Right cardiac atrium (tissue), 5 donors: ENCODE measurements at places on chromosomes 13 and 19.

DNA sequence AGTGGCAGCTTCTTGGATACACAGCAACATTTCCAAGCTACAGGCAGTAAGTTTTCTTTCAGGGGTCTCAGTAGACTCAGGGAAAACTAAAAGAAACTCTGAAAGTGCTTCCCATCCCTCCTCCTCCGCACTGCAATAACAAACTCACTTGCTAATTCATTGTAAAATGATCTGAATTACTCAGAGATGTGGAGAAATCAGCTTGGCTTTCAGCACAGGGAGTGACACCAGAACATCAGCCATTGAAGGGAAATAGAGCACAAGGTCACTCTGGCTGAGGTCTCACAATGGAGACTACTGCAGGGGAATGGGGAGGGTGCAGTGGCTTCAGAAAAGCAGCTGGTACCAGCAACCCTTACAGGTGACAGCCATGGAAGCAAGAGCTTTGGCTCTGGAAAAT is 137.3 kb upstream of the SERP2 start:
- DNase-seq: no peak

DNA sequence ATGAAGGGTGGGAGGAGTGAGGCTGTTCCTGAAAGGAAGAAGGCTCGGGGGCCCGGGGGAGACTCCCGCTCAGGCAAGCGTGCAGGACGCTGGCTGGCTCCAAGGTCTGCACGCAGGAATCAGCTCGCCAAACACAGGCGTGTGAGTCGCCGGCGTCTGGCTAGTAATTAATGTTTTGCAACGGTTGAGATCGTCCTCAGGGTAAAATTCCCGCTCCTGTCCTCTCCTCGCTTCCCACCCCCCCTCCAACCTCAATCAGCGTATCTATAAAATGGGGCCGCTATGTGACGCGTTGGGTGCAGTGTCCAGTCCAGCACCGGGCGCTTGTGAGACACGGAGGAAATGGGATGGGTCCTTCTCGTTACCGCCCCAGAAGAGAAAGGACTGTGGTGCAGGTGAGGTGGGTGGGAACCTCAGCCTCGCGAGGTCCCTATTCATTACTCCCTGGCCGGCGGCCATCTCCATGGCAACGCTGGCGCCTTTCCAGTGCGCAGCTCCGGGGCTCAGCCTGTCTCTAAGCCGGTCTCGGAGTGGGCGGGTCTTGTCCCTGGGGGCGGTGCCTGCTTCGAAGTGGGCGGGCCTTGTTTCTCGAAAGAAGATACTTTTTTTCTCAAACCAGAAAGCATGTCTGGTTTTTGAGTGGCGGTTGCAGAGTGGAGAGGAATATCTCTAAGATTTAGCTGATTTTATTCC is 6.5 kb upstream of the ZNF579 start:
- peak; percentile 95 for DNase-seq

DNA sequence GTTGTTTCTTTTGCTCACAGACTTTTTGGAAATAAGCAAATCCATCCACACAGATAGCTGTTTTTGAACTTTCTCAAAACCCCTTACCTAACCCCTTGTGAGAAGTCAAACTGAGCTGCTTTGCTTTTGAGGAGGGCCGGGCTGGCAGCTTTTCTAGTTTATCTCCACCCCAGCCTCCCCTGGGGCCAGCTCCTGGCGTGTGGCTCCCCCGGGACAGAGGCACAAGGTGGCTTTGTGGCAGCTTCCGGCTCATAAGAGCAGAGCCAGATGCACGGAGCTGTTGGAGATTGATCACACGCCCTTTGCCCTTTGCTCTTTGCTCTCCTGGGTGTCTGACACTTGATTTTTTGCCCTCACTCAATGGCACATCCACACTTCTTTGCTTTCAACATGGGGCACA is 24.9 kb upstream of the RNF113B start:
- DNase-seq: peak; percentile 60

DNA sequence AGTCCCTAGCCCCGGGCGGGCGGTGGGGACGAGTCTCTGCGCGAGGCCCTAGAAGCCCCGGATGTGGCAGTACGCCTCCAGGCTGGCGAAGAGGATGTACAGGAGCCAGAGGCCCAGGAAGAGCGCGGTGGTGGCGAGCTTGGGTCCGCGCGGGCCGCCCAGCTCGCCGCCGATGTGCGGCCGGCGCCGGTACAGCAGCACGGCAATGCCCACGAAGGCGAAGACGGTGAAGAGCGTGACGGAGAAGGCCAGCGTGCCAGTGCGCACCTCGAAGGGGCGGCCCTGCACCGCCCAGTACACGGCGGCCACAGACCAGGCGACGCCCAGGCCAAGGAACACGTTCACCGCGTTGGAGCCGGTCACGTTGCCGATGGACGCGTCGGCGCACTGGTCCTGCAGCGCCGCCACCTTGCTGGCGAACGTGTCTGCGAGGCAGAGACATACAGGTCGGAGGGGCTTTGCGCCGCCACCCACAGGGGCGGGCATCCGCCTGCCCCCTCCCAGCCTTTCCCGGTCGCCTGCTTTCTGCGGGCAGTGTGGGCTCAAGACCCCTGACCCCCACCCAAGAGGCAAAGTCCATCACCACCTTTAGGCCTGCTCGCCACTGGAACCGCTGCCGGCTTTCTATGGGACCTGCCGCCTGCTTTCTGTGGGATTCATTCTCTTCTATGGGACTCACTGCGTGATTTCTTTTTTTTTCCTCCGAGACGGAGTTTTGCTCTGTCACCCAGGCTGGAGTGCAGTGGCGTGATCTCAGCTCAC is 10.9 kb upstream of the MEIS3 start:
- DNase-seq: no peak

DNA sequence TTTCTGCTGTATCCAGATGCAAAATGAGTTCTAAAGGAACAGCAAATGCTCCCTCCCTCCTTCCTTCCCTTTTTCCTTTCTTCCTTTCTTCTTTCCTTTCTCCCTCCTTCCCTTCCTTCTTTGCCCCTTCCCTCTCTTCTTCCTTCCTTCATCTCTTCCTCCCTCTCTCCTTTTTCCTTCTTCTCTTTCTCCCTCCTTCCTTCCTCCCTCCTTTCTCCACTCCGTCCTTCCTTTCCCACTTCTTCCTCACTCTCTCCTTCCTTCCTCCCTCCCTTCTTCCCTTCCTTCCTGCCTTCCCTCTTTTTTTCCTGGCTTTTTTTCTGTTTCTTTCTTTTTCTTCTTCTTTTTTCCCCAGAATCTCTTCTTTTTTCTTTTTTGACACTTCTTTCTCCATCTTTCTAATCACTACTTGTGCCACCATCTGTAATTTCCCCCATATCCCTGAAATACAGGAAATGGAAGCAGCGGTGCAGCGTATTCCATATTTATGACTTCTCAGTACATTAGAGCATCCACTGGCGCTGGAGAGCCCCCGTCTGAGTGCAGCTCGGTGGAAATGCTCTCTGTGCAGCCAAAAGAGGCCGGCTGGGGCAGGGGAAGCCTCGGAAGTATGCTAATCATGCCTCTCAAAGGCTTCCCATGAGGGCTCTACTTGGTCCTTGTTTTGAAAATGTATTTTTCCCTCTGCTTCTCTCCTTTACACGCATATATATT is 275.6 kb downstream of the TSHZ3 start:
- no peak for DNase-seq

DNA sequence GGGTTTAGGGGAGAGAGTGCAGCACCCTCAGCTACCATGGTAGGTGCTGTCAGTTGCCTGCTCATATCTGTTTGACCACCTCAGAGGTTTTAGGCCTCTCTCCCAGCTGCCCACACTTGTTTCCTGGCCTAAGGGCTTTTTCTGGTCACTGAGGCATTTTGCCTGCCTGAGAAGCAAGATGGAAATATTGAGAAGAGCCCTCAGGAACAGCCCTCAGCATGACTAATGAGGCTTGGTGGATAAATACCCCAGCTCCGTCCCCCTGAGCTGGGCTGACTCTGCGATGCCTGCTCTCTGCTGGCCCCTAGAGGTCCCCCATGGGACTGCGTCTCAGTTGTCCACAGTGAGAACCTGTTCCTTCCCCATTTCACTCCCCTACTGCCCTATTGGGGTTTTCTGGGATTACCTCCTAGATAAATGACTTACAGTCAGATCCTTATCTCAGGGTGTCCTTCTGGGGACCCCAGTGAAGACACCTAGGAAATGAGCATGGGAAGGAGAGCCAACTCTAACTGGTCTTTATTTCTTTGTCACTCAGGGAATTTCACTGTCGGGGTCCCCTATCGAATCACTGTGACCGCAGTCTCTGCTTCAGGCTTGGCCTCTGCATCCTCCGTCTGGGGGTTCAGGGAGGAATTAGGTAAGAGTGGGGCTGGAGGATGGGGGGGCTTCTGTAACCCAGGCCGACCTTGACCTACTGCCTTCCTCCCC is 13.3 kb downstream of the PALM3 start:
- peak; percentile 82 for DNase-seq

DNA sequence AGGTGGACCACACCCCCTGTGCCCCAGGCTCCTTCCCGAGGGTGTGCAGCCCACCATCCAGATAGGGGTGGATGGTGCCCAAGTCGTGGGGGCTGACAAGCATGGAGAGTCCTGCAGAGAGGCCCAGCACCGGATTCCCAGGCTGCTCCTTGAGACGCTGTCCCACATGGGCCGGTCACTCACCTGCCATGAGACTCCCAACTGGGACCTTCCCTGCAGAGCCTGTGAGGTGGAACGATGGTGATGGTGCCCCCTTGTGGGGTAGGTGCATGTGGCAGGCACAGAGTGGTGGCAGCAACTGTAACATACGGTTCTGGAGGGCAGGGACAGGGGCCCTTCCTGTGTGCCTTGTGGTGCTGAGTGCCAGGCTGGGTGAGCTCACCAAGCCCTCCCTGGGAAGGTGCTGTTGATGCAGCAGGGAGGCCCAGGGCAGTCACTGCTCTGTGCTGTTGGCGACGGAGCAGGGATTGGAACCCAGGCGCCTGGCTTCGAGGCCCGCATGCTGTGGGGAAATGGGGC is 33.1 kb downstream of the PPP1R37 start:
- DNase-seq: no peak

DNA sequence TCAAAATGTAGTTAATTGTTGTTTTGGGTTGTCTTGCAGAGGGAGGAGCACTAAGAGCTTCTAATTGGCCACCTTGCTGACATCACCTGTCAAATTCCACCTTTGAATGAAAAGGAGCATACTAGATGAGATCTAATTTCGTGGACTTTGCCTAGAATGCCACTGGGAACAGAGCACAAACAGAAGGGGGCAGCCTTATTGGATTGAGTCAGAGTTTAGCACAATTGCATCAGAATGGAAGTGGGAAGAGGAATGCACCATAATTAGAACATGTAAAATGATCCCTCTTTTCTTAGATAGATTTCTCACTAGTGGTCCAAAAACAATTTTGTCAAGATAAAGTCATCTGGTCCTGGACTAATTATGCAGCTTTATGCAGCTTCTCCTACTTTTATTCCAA is 1552.2 kb downstream of the PCDH9 start:
- DNase-seq: no peak

GRCh38 chr19:32091241-32091640 is 254.2 kb upstream of the ZNF507 start:
- DNase-seq: no peak

DNA sequence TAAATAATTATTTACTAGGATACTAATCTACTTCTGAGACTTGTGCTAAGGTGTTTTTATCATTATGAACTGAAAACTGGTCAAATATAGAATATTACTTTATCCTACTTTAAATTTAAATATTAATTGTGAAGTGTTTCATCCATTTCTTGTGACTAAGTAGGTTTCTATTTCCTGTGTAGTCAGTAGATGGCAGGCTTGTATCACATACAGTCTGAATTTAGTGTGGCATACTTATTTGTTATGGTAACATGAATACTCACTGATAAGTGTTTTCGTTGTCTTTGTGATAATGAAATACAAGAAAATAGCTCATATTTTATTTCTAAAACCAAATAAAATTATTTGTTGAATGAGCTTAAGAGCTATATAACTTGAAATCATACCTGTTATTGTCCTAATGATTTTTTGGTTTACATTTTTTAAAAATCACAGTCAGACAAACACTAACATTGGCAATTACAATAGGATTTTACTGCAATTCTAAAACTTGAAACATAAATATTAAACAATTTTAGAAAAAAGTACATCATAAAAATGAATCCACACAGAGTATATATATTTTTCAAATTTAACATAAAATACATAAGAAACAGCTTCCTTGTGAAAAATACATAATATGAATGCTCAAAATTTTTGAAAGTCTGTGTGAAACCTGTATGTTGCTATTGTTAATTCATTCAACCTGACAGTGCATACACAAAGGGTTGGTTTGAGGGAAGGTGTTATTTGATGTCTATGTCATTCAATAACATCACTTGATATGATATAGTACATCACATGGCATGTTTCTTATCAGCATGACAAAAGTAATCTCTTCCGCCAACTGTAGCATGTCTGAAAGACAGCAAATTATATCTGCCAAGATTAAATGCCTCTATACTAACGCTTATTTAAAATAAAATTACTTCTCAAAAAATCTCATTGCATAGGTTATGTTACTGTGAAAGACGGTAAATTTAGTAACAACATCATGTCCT is 904.8 kb upstream of the PCDH20 start:
- no peak for DNase-seq

DNA sequence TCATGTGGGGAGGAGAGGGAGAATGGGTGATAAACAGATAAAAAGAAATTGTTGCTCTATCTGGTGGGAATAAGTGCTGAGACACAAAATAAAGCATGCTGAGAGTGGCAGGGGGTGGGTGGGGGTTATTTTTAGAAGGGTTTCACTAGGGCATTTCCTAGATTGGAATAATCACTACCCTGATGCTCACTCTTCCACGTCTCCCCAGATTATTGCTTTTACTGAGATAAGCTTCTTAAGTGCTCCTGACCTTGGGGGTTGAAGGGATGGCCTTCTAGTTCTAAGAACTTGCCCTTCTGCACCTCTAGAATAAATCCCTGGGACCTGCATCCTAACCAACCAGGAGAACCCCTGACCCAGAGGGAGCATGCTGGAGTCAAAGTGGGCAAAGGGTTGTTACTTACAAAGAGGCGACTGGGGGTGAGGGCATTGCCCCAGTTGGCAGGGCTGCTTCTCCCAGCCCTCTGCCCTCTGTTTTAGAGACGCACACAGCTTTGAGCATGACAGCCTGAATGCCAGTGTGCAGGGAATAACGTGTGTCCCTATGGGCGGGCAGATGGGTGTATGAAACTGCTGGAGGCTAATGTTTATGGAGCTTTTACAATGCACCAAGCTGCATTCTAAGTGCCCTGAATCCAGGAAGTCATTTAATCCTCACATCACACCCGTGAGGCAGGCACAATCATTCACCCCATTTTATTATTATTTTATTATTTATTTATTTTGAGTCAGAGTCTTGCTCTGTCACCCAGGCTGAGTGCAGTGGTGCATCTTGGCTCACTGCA is 743 bp downstream of the RDH8 start:
- no peak for DNase-seq

DNA sequence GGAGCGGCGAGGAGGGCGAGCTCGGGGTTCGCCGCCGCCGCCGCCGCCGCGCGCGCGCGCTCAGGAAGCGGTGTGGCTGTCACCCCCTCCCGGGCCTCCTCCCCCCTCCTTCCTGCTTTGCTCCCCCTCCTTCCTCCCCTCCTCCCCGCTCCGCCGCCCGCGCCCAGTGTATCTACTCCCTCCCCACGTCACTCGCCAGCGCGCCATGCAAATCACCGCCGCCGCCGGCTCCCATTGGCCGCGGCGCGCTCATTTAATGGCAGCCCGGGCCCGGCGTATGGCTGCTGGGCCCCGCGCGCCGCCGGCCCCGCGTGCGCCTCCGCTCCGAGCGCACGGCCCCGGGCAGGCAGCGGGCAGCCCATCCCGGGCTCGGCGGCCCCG is 335 bp upstream of the SOX1 start:
- DNase-seq: peak; percentile 58

GRCh38 chr13:20054586-20054985 is 96.1 kb downstream of the ZMYM2 start:
- DNase-seq: no peak
